ENCODE measurements at places on chromosomes 2 and 18.
A peak's percentile ranks its signal among the peaks of the same experiment; 100 is the strongest.

DNA sequence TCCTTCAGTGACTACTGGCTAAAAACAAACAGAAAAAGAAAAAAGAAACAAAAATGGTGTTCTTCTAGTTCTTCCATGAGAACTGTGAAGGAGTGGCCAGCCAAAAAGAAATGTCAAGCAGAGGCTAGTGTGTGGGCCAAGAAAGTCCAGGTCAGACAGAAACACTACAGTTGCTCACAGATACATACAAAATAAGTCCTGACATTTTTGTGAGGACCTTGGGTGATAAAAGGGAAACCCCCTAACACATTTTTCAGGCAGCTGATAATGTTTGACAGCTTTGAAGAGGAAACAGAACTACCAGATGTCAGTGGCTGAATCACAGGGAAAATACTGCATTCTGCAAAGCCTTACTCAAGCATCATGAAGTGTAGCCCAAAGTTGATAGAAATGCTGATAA is 28.1 kb downstream of the ARHGAP25 start:
- peak; percentile 71 for DNase-seq

- DNase-seq, result no peak
Observed at GRCh38 chr18:72866442-72866900, 1.3 kb downstream of the NETO1 start.

DNA sequence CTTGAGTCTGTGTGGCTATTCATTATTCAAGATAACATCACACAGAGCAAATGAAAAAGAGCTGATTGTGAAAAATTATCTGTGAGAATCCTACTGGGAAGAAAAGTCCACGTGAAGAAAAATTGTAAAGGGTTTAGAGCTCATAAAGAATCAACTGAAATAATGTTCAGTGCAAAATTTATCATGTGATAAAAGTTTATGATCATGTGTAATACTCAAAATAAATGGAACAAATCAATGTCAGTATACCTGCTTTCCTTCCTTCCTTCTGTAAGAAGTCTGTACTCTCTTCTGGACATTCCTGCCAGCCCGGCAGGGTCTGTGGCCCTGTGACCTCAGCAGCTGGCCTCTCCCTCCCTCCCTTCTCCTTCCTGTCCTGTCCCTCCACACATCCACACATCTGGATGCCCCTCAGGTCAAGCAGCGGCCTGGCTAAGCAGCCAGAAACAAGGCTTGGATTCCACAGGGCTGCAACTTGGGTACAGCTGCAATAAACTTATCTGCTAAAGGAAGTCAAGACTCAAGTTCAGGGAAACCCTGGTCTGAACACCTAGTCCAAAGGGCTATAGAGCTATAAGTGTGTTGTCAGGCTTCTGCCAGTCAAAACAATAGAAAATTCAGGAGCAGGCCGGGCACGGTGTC is 172.1 kb downstream of the MREG start:
- DNase-seq, result no peak

DNA sequence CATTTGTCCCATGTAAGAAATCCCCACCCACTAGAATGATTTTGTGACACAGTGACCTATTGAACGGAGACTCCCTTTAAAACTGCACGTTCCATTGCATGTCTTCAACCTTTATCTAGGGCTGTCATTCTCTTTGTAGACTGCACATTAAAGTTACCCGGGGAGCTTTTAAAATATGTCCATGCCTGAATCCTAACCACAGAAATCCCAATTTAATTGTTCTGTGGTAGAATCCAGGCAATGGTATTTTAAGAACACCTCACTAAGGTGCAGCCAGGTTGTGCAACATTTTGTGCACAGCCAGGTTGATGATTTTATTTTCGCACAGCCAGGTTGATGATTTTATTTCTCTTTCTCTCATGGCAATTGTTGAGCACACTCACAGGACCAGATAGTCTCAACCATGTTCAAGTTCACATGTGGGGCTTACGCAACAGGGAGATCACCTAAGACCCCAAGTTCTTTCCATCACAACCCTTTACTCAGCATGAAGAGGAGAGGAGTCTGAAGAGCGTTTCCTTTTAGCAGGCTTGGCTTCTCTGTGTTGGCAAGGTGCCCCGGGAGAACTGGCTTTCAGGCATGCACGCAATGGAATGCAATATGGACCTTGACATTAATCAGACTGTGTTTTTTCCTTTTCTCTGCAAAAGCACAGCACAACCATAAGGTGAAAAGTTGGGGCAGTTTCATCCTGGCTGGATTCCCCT is 467.3 kb upstream of the ETAA1 start:
- DNase-seq, result no peak
